ENCODE measurements at places on chromosomes 12 and 14.

- no peak for DNase-seq
Measured at GRCh38 chr12:46439793-46440511, 67.4 kb upstream of the SLC38A2 start.

- peak; percentile 55 for DNase-seq
Measured at GRCh38 chr14:104137297-104138097, 890 bp upstream of the KIF26A start.

GRCh38 chr12:121490401-121491281 lies 90.2 kb downstream of the KDM2B start:
- no peak for DNase-seq

DNA sequence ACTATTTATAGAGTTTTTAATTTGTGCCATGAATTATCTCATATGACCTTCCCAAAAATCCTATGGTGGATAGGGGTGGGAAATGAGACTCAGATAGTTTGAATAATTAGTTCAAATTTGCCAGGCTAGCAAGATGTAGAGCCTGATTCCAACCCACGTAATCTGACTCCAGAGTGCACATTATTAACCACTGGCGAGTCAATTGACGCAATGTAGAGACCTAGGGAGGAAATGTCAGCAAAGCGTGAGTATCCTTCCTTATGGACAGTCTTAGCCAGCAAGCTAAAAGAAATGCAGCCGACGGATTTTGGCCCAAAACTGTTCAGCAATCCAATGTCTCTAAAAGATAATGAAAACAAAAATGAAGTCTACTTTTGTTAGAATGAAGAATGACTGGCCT lies 193.3 kb upstream of the KRR1 start:
- no peak for DNase-seq

DNA sequence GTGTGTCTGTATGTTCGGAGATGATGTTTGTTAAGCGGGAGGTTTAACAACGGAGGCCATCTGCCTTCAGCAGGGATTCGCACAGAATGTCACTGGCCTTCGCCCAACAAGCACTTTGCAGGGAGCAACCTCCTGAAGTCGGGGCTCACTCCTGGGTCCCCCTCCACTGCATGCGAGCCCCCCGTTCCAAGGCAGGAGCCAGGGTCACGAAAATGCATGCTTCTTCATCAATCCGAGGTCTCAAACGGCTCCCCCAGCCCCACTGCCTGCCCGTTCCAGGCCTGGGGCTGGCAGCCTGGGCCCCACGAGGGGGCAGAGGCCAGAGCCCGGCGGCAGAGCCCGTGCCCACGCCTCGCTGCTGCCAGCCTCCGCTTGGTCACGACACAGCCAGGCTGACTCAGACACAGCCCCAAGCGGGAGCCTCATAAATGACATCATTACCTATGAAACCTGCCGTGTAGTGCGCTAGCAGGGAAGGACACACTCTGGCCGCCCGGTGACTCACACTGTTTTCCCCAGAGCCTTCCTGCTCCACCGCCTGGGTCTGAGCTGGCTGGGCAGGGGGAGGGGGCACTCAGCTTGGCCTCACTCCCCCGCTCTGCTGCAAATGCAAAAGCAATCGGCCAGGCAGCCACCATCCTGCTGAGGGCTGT lies 169.5 kb upstream of the RTL1 start:
- DNase-seq = no peak

- DNase-seq = no peak
Measured at GRCh38 chr12:109947521-109947920, 47.4 kb downstream of the TCHP start.

GRCh38 chr12:32507942-32508320 lies 108.6 kb downstream of the FGD4 start:
- no peak for DNase-seq

- no peak for DNase-seq
Measured at GRCh38 chr14:25929881-25930615, 667.8 kb downstream of the NOVA1 start.

DNA sequence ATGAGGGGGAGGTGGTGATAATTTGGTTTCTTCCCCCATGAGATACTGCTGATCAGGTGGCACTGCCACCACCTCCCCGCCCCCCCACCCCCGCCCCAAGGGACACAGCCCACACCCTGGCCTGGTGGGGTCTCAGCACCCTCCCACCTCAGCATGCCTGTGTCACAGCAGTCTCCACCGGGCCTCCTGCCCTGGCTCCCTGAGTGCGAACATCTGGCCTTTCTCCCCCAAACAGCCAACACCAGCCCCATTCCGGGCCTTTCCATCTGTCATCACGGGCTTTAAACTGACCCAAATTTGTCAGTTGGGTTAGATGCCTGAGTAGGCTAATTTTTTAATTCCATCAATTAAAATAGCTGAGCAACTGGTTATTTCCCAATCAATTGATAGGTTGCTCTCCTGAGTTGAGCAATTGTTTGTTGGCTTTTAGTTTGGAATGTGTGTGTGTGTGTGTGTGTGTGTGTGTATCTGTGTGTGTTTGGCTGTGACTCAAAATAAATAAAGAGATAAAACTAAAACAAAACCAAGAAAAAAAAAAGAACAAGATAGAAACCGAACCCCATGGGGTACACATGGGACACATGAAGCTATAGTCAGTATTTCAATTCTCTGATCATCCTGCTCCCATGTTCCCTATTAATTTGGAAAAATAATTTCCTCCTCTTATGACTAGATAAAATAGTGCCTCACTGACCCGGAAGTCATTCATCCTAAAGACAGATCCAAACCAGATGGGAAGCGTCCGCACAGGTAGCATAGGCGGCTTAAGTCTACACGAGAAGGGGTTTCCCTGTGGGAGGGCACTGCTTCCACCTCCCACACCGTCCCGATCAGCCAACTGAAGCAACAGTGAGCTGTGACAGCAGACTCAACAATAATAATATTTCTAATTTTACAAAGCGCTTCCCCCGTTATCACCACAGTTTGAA lies 7.4 kb downstream of the SERPINA12 start:
- DNase-seq = no peak

- no peak for DNase-seq
Measured at GRCh38 chr14:34113005-34113511, 162.2 kb upstream of the EGLN3 start.

DNA sequence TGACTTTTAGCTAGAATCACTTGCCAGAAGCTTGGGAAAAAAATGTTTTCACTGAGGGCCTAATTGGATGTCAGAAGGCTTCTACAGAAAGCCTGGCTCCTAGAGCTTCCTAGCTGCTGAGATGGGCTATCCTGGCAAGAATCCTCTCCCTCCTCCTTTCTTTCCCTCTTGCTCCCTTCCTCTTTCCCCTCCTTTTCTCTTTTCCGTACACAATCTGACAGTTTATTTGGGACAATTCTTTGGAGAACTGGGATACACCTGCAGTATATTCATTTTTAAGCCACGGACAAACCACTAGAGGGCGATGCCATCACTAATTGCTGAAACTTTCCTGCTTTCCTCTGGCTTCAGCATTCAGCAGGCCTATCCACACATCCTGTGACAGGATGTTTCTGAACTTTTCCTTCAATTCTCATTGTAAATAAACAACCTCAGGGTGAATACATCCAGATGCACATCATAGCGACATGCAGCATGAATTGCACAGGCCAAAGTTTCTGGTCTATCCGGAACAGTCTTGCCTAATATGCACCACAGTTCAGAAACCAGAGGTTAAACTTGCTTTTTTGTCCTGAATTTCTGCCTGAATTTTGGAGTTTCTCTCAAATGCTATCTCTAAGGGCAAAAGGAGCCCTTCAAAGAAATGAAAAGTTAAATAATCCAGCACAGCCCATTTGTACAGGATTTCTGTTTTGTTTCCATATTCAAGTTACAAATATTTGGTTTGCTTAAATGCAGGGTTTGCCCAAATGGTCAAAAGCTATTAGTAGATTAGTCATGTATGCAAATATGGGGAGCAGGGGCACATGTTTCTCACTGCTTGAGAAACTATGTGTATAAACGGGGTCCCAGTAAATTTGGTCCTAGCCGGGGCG lies 142.8 kb downstream of the PAWR start:
- no peak for DNase-seq

DNA sequence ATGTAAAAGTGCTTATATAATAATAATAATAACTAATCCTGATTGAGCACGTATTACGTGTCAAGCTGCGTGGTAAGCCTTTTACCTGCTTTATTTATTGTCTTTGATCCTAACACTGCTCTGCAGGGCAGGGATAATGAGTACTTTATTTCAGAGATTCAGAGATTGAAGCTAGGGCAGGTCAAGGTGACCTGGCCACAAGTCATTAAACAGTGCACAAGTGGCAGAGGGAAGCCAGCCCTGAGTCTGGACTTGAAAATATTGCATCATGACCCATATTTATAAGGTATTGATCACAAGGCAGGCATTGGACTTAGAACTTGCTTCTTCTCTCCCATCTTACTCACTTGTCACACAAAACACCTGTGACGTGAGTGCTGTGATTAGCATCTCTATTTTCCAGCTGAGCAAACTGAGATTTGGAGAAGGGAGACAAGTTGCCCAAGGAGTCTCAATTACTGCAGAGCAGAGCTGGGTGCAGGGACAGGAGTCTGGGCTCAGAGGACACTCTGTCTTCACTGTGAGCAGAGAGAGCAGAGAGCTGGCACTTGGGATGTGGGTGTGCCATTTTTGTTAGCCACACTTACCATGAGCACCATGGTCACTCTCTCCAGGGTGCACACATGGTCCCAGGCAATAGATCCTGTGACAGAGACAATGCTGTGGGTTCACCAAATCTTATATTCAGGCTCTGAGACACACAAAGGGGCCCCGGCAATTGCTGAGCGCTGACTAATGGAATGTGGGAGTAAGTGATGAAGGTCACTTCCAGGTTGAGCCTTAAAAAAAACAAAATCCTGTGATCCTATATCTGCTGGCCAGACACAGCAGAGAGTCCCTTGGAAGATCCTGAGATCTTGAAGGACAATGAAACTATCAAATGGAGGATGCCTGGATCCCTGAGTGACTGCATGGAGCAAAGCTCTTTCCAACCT lies 113.2 kb upstream of the MED13L start:
- no peak for DNase-seq

DNA sequence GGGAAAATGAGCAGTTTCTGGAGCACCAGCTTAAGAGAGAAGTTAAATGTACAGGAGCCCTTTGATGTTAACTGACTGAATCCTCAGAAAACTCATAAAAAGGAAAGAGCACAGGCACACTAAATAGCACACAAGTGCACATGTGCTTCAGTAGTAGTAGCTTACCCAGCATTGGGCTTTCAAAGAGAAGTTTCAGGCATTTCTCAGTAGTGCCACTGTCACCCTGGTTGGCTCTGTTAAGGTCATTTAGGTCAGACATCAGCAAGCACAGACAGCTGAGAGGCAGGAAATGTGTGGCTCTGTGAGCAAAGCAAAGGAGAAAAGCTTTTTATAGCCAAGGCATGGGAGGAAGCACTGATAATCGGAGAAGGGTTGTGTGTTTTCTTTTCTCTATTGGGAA lies 96.3 kb upstream of the HIF1A start:
- DNase-seq = no peak

- DNase-seq = peak; percentile 81
Measured at GRCh38 chr14:20681348-20682126, 2.8 kb upstream of the RNASE4 start.

DNA sequence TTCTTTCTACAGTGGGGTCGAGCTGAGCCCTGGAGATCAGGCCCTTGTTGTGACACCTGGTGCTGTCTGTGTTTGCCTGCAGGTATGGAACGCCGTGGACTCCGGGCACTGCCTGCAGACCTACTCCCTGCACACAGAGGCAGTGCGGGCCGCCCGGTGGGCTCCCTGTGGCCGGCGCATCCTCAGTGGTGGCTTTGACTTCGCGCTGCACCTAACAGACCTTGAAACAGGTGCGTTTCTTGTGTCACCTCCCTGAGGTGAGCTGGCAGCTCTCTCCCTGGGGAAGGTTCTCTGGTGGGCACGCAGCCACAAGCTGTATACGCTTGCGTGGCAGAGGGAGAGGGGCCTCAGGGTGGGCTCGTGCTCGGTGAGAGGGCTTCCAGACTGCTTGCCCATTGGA lies 119.3 kb downstream of the BEGAIN start:
- DNase-seq = no peak

GRCh38 chr14:100694579-100695422 lies 31.9 kb upstream of the DLK1 start:
- DNase-seq = no peak

- DNase-seq = no peak
Measured at GRCh38 chr12:88469154-88469553, 111.1 kb downstream of the KITLG start.

- no peak for DNase-seq
Measured at GRCh38 chr12:6724409-6724797, 557 bp downstream of the COPS7A start.

DNA sequence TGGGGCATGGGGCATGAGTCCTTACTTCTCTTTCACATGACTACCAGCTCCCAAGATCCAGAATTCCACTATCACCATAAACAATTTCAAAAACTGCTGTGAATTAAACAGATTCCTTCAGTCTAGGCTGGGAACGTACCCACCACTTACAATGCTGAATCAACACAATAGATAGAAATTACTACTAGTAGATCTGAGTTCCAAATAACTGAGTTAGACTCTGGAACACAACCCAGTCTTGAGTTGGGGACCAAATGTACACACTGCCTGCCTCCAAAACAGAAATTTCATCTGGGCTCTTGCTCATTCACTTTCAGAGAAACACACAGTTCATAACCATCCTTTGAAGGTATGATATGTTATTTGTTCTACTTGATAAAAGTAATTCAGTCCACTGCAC lies 8.9 kb downstream of the CORO1C start:
- no peak for DNase-seq

- DNase-seq = no peak
Measured at GRCh38 chr14:22391908-22392565, 197.0 kb downstream of the DAD1 start.

GRCh38 chr14:77377502-77377844 lies 294 bp downstream of the SAMD15 start:
- no peak for DNase-seq

DNA sequence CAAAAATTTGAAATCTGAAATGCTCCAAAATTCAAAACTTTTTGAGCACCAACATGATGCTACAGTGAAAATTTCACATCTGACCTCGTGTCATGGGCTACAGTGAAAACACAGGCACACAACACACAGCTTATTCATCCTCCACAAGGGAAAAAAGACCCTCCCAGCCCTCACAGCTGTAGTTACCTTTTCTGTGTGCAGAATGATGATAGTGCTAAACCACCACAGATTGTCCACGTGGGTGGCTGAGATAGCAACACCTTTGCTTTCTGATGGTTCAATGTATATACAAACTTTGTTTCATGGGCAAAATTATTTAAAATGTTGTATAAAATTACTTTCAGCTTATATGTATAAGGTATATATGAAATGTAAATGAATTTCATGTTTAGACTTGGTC lies 46.8 kb downstream of the FRS2 start:
- DNase-seq = no peak

GRCh38 chr14:65346474-65346873 lies 66.1 kb upstream of the FUT8 start:
- no peak for DNase-seq

DNA sequence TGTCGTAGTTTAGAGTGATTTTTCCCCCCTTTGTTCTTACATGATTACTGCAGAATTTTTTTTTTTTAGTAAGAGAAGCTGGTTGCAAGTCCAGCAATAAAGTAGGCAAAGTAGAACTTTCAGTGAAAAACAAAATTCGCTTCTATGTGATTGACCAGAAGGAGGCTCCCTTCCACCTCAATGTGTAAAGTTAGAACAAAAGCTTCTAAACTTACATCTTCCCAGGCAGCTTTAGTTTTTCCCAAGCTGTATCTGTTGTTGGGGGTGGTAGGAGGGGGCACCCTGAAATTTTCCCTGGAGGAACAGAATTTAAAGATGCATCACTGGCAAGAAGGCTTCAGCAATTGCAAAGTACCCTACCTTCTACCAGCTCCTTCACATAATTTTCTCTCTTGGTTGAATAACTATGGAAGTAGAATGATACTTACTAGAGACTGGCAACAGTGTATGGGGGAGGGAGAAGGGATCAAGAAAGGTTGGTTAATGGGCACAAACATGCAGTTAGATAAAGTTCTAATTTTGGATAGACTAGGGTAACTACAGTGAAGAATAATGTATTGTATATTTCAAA lies 87.3 kb upstream of the E2F7 start:
- no peak for DNase-seq

All from stimulated activated CD4-positive, alpha-beta T cell treated with anti-CD3 and anti-CD28 coated beads, TNF-alpha, amount 100 ng/mL, for 1 hour (primary cell).